ENCODE measurements at places on chromosomes 1 and 21.
A peak's percentile ranks its signal among the peaks of the same experiment; 100 is the strongest.

DNA sequence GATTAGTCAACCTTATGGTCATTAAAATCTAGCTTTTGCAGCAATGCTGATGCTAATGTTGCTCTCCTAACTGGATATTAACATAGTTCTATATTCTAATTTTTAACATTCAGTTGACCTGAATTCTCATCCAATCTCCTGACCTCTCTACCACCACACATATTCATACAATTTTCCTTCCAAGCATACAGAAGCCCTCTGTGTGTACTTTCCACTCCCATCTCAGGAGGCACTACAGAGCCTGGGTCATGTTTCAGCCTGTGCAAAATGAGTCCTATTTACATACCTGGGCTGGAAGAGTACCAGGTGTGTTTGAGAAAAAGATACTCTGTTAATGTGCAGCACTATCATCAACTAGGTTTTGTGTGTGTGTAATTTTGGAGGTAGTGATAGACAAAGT lies 486.3 kb downstream of the NEGR1 start:
- DNase-seq: no peak

GRCh38 chr1:62233926-62234450 lies 39.3 kb downstream of the L1TD1 start:
- DNase-seq: no peak

DNA sequence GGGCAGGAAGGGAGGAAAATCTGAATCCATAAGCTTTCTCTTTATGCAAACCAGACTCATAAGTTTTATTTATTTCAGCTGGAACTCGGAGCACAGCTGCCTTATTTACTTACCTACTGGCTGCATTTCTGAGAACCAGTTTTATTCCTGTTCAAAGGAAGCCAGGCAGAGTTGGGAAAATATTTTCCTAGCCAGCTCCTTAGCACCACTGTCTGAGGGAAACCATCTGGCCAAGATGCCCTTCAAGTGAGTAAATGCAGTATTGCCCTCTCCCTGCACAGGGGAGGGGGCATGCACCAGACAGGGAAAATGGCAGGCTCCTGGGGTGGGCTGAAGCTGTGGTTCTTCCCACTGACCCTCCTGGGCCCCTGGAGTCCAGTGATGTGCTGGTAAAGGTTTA lies 28.9 kb upstream of the FMOD start:
- no peak for DNase-seq

GRCh38 chr1:221806984-221807383 lies 65.1 kb upstream of the DUSP10 start:
- DNase-seq: no peak

DNA sequence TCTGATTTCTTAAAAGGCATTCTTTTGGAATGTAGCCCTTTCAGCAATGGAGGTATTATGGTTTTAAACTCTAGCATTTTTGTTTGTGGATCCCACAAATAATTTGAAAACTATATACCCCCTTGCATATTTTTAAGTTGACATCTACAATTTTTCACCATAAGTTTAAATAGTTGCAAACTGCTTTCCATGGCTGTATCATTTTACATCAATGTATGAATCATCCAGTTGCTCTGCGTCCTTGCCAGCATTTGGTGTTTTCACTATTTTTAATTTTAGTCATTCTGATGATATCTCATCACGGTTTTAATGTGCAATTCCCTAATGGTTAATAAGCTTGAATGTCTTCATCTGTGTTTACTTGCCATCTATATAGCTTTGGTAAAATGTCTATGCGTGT lies 20.7 kb downstream of the DIPK1A start:
- DNase-seq: no peak

DNA sequence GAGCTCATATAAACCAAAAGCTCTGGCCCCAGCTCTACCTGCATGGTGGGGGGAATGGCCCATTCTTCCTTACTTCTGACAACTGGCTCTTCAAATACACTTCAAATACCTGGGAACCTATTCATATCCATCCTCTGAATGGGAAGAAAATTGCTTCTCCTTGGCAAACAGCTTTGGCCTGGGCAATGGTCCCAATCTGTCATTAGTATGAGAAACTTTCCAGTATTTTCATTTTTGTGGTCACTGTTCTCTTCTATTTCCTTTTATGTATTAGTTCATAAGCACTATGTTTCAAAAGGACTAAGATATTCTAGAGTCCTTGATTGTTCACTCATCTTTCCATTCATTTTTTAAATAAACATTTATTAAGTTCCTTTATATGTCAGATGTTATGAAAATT lies 5.2 kb upstream of the HSD3B2 start:
- no peak for DNase-seq

GRCh38 chr1:3656450-3657095 lies 4.3 kb downstream of the TP73 start:
- peak; percentile 22 for DNase-seq

GRCh38 chr1:193009501-193009900 lies 49.7 kb downstream of the UCHL5 start:
- no peak for DNase-seq

GRCh38 chr1:63641615-63642014 lies 48.4 kb downstream of the PGM1 start:
- DNase-seq: no peak

DNA sequence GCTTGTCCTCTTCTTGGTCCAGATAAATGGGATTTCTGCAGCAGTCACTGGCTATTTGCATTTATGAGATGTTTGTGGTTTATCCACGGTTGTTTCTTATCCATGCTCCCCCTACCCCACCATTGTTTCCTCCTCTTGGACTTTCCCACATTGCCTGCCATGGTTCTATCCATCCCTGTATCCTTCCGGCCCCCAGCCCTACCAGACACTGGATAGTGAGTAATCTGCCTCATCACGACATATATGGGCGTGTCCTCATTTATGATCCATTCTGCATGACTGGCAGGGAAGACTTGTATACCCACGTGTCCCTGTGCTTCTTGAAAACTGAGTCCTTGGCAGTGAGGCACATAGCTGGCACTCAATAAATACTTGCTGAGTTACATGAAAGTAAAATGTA lies 40.1 kb downstream of the CACNA1S start:
- no peak for DNase-seq

DNA sequence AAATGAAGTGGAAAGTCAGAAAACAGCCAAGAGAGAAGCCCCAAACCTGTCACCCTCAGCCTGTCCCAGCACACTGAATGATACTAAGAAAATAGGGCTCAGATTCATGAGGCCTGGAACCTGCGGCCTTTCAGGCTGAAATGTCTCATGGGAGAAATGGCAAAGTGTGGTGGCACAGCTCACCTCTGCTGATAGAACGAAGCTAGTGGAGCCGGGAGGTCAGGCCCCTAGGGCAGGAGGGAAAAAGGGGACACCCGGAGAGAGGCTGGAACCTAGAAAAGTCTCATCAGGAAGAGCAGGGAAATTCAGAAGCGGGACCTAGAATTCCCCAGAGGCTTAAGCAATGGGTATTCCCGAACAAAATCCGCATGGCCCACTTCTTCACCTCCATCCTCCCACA lies 107.1 kb downstream of the BCAR3 start:
- no peak for DNase-seq

DNA sequence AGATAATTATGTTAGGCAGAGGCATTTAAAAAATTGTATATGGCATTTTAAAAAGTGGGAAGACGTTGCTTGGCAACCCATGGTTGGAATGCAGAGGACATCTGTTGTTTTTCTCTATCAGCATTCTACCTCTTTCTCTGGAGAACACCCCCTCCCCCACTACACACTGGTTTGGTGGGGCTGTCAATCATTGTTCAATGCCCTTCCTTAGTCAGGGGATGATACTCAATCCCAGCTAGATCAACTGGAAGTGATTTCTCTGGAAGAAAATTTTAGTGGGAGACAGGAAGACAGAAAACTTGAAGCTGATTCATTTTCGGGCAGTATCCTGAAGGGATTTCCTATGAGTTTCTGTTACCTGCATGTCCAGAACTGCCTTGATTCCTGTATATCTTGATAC lies 35.7 kb upstream of the CAP1 start:
- DNase-seq: no peak

DNA sequence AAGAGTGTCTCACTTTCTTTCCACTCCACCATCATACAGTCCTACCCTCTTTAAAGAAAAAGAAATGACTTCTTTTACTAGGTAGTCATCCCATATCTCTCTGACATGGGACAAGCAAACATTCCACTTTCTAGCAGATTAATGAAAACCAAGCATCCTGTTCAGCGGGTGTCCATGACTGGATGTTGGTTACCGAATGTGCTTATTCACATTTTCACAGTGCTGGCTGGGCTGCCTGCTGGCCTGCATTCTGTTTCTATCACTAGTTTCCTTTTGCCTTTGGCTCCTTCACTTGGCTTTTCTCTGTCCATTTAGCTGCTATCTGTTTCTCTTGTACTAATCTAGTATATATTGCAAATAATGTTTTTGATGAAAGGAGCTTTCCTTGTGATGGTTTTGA lies 598.4 kb downstream of the RWDD3 start:
- no peak for DNase-seq

DNA sequence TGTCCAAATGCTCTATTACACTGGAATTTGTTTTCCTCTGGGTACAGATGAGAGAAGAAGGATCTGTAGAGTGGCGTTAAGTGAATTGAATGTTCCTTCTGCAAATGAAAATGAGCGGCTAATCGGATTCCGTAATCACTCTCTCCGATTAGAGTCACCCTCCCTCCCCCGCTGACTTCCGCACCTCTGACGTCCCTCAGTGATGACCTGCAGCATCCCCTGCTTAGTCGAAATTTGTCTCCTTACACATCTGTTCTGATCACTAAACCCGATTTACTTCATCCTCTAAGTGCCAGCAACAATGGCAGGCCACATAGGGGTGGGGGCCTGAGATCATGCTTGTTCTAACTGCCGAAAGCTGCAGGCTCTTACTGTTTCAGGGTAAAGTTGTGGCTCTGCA lies 378.7 kb downstream of the SEC16B start:
- no peak for DNase-seq

DNA sequence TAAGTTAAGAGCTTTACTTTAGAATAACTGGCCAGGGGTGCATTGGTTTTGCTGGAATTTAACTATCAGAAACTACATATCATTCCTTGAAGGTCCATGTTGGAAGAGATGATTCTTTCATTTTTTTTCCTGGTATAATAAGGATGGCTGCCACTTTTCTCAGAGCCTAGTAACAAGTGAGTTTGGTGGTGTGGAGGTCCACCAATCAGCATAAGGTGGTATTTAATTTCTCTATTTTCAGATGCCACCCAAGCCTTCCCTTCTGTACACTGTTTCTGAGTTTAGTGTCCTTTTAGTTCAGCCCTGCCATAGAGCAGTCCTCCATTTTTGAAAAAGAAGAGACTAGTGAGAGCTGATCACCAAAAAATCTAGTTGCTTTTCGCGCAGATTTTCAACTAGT lies 386.3 kb downstream of the USP25 start:
- no peak for DNase-seq

- DNase-seq: no peak
Observed at GRCh38 chr1:54543729-54544496, 4.1 kb upstream of the ACOT11 start.

DNA sequence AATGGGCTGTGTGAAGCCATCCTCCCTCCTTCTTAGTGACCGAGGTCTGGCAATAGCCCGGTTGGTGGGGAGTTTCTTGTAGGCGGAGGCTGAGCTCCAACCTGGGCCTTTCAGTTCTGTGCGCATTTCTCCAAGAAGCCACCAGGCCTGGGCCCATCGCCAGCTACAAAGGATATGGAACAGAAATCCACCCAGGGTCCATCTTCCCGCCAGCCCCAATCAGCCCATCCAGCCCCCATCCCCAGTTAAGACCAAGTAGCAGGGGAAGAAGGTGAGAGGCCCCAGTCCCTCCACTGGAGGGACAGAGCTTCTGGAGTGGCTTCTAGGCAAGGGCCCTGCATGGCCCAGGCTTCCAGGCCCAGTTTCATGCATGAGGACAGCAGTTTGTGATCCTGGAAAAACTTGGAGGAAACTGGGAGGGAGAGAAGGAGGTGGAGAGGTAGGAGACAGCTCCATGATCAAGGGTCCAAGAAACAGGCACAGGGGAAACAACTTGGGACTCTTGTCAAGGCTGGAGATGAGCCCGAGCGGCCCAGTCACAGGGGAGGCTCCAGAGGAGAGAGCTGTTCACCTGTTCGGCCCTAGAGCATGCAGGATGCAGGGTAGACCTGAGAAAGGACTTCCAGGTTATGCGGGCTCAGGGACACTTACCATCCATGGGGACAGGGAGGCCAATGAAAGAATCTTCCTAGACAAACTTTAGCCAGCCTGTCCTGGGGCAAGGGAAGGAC lies 261.2 kb downstream of the PTPRU start:
- DNase-seq: no peak

GRCh38 chr1:85471558-85471957 lies 6.6 kb upstream of the DDAH1 start:
- no peak for DNase-seq

GRCh38 chr1:90223401-90223800 lies 228.5 kb downstream of the ZNF326 start:
- DNase-seq: no peak

DNA sequence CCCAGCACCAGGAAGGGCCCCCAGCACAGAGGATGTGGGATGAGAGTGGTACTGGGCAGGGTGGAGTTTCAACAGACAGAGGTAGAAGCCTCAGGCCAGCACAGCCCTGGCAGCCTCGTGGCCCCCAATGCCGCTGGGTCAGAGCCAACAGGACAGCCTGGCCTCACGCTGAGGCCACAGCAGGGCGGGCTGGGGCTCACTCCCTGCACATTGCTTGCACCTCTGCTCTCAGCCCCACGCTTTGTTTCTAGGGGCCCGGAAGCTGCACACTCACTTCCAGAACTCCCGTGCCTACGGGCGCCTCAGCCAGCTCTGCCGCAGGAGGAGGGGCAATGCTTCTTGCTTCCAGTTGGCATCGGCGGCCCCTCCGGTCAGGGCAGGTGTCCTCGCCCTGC lies 72.9 kb downstream of the SIK1 start:
- no peak for DNase-seq

DNA sequence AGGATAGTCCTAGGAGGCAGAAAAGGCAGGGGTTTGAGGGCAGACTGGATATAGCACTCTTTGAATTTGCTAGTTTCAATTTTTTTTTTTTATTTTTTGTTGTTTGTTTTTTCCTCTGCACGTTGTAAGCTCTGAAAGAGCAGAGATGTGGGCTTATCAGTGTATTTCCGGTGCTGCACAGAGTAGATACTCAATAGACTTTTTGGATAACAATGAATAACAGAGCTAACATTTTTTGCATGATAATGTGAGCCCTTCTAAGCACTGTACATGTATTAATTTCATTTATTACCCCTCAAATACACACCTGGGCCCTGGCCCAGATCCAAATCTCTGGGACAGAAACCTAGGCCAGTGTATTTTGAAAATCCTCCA lies 17.1 kb upstream of the PARP1 start:
- DNase-seq: no peak

- no peak for DNase-seq
Observed at GRCh38 chr1:225597926-225598575, 54.9 kb downstream of the ENAH start.

DNA sequence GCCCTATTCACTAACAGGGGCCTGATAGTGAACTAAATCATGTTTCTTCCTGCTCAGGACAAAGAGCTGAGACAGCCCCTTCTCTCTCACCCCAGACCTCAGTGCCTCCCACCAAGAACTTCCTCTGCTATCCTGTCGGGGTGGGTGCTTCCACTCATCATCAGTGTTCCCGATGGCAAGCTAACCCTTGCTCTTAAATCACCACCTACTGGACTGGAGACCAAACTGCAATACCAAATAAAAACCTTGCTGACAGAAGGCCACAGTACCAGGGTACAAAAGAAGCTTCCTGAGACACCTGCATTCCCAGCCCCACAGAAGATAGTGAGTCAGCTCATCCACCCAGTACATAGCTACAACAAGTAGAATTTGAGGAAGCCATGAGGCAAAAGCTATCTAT lies 799.5 kb downstream of the LTN1 start:
- no peak for DNase-seq
